ENCODE measurements at places on chromosomes 5 and 9.

- DNase-seq = no peak
These were observed 18.3 kb downstream of the MOCS2 start for GRCh38 chr5:53091289-53091688.

DNA sequence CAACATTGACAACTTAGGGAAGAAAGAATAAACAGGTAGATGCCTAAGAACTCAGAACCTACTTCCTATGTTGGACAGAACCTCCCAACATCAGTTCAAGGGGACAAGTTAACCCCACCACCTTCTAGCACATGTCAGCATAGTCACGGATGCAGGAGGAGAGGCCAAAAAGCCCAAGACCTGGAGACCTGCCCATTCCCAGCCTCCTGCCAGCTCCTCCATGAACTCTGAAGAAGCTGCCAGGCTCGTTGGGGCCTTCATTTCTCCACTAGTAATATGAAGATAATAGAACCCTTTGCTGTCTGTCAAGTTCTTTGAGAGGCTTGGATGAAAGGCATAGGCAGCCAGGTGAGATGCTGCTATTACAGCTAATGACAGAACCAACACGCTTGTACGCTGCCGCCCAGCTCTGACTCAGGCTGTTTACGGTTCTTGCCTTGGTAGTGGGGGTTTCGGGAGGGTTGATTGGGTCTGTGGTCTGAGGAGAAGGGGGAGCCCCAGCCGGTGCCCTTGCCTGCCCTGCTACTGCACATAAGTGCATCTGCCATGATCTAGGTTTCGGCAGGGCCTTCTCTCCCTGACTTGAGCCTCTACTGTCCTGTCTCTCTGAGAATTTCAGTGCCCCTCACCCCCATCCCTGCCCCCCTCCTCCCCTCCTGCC lies 82.2 kb downstream of the NRG2 start:
- no peak for DNase-seq

GRCh38 chr5:175784230-175784629 lies 87.1 kb upstream of the CPLX2 start:
- DNase-seq = no peak

GRCh38 chr5:34687269-34688011 lies 31.3 kb downstream of the RAI14 start:
- DNase-seq = no peak

- DNase-seq = no peak
These were observed 3.1 kb upstream of the DBH start for GRCh38 chr9:133632806-133633680.

- no peak for DNase-seq
These were observed 62.7 kb upstream of the MEGF10 start for GRCh38 chr5:127227881-127228280.

All from anterior cingulate cortex (tissue), 58 donors.